SIG-M5 (cell line): ENCODE measurements at places on chromosomes 12 and 14.
A peak's percentile ranks its signal among the peaks of the same experiment; 100 is the strongest.

DNA sequence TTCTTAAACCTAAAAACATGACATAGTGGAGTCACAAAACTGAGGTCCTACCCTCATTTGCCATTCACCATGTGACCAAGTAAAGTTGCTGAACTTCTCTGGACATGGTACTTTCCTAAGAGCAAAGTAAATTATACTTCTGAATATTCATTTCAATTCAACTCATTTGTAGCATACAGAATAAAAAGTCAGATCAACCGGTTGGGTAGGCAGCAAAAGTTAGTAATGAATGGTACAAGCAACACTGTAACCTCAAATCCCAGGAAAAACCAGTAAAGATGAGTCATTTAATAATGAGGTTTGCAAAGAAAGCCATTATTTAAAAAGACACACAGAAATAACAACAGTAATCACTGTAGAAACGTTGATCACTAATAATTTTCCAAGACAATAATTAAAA is 8.7 kb downstream of the POLE2 start:
- DNase-seq: no peak

DNA sequence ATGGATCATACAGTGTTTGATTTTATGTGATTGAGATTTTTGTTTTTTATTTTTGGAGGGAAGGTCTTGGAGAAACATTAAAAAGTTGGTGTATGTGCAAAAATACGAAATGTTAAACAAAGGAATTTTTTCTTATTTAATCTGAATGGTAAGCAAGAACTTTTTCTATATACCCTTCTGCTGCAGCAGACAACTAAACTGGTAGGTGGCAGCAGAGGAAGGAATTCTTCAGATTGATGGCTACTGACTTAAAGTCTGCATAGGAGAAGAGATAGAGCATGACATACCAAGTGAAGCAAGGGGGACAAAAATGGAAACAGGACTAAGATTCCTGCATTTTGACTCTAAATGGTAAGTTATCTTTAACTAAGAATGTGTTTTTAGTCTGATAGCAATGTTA is 42.0 kb upstream of the A2ML1 start:
- no peak for DNase-seq

DNA sequence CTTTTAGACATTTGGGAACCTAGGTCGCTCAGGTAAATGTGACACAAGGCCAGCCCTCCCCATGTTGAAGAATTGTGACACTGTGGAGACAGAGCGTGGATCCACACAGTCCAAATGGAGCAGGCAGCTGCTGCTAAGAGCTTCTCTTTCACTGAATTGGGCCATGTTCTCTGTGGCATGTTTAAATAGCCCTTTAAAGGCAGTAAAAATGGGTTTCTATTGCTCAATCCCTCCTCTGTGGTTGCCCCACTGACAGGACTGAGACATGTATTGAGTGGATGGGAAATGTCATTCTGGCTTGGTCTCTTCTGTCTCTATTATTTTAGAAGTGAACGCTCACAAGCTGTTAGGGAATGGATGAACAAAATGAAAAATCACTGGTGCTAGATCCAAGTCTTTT is 84.0 kb upstream of the PRICKLE1 start:
- DNase-seq: peak; percentile 74

DNA sequence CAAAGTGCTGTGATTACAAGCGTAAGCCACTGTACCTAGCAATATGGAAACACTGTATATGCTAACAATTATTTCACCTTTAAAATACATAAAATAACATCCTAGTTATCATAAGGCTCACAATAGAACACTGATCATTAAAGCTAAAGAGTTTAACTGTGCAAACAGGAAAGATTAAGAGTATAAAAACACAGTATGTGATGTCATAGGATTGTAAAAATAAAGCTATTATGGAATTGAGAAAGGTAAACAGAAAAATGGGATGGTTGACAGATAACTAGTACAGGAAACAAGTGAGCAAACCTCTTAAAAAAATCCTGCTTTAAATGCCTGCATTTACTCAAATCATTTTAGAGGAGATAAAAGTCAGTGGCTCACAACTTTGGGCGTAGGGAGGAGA is 10.8 kb upstream of the IPO8 start:
- no peak for DNase-seq

GRCh38 chr14:69571449-69572029 is 3.1 kb downstream of the CCDC177 start:
- no peak for DNase-seq

DNA sequence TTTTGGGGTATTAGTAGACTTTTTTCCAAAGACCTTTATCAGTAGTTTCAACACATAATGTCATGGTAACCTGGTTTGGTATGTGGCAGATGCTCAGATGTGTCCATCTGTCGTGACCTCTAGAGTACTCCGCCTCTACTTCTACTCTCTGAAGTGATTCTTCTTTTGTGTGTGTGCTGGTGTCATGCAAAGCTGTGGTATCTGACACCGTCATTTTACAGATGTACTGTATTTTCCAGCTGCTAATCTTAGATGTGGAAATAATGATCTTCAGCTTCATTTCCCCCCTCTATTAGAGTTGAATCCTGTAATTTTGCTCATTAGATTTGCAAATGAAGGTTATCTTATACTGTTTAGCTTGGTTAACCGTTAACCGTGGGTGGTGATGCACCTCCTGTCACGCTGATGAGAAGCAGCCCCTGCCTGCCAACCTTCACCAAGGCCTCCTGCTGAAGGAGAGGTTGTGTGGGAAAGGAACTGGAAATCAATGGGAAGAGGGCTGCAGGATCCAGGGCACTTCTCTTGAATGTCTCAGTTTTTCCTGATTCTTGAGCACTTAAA is 222.4 kb upstream of the AMIGO2 start:
- no peak for DNase-seq

DNA sequence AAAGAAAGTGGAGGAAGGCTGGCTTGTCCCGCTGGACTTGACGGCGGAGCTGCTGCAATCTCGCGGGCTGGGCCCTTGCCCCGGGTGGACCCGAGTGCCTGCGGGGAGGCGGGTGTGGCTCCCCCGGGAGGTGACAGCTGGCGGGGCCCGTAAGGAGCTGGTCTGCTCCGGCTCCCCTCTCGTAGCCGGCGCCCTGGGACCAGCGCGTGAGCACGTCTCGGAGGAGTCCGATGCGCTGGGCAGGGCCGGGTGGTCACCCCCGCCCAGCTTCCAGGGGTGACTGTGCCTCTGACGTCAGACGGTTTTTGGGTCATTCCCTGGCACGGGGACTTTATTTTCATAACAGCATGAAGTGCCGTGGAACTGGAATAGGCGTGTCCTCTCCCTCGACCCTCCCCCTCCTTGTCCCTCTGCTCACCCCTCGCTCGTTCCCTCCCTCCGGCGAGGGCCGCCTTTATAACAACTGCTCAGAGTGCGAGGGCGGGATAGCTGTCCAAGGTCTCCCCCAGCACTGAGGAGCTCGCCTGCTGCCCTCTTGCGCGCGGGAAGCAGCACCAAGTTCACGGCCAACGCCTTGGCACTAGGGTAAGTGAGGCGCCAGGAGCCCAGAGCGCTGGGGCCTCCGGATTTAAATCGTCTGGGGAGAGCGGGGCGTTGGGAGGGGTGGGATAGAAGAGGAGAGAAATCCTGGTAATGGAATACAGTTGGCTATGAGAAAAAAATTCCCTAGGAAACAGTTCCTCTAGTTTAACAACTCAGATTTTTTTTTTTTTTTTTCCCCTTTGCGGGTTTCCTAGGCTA is at the start of gene GPRC5A:
GPRC5A (plus strand) TSS at position 483 of the 801 bp plus-strand sequence. CDS start 16,688 bp downstream, outside the sequence.
- no peak for DNase-seq

DNA sequence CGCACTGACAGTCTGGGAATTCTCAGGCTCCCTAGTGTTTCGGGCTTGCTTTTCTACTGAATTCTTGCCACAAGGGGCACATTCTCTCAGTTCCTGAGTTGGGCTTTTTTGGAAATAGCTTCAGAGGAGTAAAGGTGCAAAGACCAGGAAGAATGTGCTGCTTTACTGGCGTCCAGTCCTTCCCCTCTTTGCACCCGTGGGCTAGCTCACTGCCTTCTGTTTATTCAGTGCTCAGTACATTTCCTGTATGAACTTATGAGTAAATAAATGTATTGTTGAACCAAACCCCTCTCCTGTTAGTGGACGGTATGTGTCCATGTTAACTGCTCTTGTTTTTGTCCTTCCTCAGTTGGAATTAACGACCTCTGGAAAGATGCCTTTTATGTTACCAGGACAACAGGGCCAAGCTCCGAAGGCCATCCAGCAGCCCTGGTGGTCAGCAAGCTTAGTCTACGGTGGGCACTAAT is 24.0 kb downstream of the GSG1 start:
- no peak for DNase-seq

DNA sequence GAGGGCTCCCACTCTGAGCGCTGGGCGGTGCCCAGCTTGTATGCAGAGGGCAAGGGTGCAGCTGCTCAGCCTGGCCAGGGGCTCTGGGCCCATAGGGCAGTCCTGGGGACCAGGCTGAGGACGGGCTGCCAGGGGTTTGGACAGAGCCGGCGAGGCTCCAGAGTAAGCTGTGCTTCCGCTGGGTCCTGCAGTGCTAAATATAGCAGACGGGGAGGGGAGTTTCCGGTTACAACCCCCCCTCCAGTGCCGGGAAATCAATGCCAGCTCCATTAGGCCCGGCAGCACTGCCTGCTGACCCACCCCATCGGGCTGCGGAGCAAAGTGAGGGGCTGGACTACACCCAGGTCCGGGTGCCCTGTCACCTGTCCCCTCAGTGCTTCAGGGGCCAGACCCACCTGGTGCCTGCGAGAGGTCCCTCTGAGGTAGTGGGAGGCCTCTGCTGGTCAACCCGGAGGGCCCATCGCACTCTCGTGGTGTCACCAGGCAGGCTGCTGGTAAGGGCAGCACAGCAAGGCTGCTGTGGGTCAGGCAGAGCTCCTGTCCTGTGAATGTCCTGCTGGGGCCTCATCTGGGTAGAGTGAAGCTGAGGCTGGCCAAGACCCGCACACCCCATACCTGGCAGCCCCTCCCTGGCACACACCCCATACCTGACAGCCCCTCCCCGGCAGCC is 2.6 kb upstream of the JAG2 start:
- DNase-seq: no peak

DNA sequence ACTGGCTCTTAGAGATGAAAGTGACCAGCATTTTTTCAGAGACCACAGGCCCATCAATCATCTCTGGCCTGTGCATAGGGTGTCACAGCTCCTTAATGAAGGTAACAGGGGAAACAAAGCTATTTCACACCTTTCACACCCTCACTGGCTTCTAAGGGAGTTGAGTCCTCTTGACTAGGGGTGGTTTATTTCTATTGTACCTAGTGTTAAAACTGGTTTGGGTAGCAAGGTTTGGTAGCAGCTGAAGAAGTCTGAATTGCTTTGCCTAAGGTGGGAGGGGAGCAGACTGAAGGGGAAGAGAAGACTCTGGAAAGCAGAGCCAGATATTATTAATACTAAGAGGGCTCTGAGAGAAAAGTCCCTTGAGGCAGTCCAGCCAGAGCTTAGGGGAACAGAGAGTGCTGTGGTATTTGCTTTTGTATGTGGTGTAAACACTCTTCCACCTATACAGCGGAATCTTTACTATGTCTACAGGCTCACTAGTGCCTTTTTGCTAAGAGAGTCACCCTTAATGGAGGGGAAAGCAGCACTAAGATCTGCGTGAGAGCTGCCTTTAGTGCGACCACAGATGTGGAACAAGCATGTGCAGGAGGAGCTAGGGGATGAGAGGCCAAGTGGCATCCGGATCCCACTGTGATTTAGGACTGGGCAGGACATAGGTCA is 95.8 kb downstream of the STXBP6 start:
- no peak for DNase-seq

- no peak for DNase-seq
These were observed 9.4 kb downstream of the ERP27 start for GRCh38 chr12:14928931-14929330.

GRCh38 chr12:94207849-94208621 is 59.7 kb downstream of the PLXNC1 start:
- DNase-seq: peak; percentile 39

DNA sequence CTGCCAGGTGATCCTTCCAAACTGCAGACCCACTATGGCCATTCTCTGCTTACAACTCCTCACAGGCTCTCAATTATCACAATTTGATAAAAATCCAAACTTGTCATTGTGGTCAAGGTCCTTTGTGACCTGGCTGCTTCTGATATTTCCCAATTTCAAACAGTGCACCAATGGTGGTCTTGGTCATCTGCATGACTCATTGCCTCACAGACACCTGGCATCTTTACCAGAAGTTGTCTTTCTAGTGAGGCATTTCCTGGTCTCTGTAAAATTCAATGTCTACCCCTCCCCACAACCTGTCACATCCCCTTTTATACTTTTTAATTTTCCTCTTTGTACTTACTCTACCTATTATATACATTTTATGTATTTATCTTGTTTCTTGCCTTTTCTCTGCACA is 17.8 kb upstream of the PAPOLA start:
- DNase-seq: no peak

DNA sequence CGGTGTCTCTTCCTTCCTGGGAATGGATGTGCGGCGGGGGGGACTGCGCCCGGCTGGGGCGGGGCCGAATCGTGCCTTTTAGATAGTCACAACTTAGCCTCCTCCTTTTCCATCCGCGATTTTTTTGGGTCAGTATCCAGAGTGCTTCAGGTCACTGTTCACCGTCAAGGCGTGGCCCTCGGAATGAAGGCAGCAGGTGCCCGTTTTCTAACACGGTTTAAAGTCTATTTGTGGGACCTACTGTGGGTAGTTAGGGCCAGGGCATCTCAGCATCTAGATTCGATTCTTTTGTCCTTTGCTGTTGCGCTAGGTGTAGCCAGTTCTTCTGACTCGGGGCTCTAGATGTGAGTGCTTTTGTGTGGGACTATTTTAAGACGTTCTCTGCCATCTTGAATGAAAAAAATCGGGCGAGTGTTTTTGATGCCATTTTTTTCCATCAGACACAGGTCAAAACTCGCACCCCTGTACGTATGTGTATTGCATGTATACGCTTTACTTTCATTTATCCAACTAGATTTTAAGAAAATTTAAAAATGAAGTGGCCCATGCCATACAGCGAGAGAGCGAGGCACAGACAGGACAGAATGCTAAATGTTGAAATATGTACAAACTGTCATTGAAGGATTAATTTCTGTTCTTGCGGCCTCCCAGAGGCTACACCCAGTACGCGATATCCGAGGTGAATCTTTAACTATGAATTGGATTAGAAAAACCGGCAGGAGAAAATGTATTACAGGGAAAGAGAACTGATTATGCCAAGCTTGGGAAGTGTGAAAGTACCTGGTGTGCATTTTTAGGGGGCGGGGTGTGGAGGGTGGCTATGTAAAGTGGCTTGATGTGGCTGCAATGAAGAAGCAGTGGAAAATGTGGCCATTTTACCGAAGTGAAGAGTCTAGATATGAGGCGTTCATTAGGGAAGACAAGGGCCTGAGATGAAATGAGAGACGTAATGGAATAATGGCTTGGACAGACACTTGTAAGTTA is 835 bp downstream of the VEZT start:
- no peak for DNase-seq
